HT-29 (cell line): ENCODE measurements at places on chromosomes 16 and 17.

DNA sequence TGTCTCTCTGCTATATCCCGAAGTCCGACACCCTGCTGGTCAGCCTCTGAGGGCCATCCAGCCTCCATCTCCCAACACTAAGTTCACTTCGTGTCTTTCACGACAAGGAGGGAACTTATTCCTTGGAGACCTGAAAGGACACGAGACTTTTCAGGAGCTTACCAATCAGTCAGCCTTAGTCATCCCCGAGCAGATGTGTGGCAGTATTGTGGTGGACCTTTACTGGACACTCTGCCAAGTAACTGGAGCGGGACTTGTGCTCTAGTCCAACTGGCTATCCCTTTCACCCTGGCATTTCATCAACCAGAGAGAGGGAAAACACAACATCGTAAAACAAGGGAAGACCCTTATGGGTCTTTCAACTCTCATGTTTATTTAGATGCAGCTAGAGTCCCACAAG lies 87.1 kb downstream of the EMP2 start:
- no peak for DNase-seq

DNA sequence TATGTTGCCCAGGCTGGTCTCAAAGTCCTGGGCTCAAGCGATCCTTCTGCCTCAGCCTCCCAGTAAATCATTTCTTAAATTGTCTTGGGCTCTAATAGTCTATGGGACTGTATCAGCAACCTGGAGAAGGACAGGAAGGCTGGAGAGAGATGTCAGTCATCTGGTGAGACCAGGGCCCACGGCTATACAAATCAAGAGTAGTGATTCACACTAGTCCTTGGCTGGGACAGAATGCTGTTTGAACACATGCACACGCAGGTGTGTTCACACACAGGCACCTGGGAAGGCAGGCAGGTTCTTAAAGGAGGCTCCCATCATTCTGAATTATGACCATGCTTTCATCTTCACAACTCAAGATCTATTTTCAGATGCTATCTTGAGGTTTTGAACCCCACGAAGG lies 14.1 kb downstream of the NQO1 start:
- DNase-seq: no peak

DNA sequence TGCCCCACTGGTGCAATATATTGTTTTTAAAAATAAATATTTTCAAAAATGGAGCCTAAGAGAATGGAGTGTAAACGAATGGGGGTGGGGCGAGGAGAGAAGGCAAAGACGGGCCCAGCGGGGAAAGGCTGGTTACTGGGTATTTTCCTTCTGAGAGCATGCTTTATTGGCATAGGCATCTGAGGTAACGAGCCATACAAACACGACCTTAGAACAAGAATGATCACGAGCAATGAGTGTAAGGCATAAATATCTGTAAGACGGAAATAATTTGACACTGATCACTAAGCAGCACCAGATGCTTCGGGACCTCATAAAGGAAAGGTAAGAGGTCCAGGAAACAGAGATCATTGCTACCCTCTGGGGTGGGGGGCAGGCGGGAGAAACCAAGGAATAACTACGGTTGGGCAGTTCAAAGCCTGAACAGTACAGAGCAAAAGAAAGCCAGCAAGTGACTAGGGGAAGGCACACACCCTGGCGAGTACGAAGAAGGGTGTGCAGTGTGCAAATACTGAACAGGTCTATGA lies 959 bp downstream of the SSH2 start:
- peak; percentile 66 for DNase-seq

GRCh38 chr17:73480740-73481139 lies 163.5 kb downstream of the SDK2 start:
- no peak for DNase-seq

- no peak for DNase-seq
Measured at GRCh38 chr16:83973581-83974385, 5.7 kb downstream of the NECAB2 start.

DNA sequence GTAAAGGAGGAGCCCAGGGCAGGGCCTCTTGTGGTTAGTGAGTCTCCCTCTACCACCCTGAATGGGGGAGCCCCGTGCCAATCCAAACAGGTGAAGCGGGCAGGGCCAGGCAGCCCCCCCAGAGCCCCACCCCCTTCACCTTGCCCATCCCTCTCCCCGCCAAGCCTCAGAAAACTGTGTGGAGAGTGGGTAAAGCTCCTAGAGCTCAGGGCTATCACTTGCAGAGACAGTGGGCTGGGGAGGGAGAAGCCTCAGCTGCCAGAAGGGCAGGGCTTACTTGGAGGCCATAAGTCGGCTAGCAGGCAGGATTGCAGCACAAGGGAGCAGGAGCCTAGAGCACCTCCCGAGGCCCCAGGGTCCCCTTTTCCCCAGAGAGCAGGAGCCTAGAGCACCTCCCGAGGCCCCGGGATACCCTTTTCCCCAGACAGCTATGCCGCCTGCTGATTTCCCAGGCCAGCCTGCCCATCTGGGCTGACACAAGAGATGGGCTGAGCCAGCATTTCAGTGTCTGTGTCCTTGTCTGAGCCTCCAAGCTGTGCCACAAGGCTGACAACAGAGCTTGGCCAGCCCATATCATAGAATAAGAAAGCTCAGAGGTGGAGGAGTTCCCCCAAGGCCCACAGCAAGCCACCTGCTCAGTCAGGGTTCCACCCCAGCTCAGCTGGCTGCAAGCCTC lies 6.7 kb upstream of the KRT14 start:
- DNase-seq: no peak

DNA sequence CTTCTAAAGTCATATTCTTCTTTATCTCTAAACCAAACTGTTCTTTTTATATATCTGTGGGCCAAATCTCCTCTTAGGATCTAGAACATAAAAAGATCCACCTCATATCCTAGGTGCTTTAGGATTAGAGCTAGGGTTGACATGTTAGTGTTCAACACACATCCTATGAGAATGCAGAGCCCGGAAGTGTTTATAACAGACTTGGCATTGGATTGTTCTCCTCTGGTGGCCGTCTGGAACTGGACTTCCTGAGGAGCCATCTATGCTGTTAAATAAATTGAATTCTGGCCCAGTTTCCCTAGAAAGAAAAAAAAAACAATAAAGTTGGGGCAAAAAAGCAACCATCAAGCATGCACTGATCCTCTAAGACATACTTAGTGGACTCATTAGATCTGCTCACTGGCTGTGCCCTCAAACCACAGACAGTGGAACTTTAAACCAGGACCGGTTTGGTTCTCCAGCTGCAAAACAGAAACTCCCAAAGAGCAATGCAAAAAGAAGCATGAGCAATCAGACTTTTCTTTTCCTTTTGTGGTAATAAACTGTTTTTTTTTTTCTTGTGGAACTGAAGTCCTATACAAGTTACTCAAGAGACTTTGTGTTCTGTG lies 182.5 kb downstream of the ZNF18 start:
- DNase-seq: no peak

GRCh38 chr16:64910356-64910755 lies 211.5 kb downstream of the CDH11 start:
- DNase-seq: no peak

DNA sequence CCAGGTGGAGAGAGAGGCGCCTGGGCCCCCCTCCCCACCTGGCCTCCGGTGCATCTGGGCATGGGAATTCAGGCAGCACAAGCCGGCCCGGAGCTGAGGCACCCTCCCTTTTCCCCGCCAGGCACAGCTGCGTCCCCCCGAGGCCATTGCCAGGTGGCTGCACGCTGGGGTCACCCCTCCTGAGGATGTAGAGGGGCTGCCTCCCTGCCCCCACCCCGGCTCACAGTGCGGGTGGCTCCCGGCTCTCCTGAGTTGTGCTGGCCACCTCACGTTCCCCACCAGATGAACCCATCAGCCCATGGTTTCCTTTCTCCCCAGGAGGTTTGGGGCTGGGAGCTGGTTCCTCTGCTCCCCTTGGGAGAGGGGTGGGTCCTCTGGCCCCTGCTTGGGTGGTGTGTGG lies 12.6 kb downstream of the CACNA1H start:
- DNase-seq: no peak

GRCh38 chr16:78292086-78292843 lies 192.8 kb downstream of the WWOX start:
- DNase-seq: no peak
